Breast epithelium (tissue), 4 donors: ENCODE measurements at places on chromosomes 12 and 14.

GRCh38 chr12:107105410-107105703 lies 12.0 kb upstream of the CRY1 start:
- no peak for DNase-seq

DNA sequence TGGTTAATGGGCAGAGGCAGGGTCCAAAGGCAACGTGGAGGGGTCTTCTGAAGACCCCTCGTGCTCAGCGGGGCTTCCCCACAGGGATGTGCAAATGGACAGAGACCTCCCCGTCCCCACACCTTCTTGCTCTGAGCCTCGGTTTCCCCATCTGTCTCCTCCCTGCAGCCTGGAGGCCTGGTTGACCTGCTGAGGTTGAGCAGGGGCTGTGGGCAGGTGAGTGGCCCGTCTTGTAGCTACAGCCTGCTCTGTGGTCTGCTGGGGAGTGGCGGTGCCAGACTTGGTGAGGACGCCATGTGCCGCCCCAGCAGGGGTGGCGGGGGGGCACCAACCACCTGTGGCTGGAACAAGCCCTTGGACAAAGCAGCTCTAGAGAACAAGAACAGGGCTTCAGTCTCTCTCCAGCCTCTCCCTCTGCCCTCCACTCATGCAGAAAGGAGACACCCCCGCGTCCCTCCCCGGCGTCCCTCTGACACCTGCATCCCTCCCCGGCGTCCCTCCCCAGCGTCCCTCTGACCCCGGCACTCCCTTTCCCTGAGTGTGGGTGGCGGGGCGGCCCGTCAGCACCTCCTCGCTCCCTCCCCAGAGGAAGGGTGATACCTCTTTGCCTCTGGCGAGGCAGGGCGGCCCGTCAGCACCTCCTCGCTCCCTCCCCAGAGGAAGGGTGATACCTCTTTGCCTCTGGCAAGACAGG lies 83.7 kb downstream of the NOC4L start:
- no peak for DNase-seq

DNA sequence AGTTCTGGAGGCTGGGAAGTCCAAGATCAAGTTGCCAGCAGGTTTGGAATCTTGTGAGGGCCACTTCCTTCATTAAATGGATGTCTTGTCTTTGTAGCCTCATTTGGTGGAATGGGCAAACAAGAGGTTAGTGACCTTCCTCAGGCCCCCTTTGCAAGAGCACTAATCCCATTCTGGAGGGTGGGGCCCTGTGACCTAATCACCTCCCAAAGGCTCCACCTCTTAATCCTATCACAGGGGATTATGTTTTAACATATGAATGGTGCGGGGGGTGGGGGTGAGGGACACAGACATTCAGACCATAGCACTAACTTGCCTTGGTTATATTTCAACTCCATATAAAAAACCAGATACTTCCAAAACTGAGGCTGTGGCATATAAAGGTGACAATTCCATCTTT lies 59.9 kb upstream of the PPP4R3A start:
- no peak for DNase-seq

- no peak for DNase-seq
These were observed 278.5 kb downstream of the PRKD1 start for GRCh38 chr14:29649170-29649569.

DNA sequence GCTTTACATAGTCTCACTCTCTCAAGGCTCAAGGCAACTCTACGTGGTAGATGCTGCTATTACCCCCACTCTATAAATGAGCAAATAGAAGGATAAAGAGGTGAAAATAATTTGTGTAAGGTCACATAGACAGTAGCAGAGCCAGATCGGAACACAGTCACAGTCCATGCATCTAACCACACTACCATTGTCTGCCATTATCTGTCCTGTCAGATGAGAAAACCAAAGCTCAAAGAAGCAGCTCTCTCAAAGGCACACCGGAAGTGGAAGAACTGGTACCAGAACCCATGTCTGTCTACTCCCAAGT lies 134.4 kb upstream of the NUDT4 start:
- no peak for DNase-seq

DNA sequence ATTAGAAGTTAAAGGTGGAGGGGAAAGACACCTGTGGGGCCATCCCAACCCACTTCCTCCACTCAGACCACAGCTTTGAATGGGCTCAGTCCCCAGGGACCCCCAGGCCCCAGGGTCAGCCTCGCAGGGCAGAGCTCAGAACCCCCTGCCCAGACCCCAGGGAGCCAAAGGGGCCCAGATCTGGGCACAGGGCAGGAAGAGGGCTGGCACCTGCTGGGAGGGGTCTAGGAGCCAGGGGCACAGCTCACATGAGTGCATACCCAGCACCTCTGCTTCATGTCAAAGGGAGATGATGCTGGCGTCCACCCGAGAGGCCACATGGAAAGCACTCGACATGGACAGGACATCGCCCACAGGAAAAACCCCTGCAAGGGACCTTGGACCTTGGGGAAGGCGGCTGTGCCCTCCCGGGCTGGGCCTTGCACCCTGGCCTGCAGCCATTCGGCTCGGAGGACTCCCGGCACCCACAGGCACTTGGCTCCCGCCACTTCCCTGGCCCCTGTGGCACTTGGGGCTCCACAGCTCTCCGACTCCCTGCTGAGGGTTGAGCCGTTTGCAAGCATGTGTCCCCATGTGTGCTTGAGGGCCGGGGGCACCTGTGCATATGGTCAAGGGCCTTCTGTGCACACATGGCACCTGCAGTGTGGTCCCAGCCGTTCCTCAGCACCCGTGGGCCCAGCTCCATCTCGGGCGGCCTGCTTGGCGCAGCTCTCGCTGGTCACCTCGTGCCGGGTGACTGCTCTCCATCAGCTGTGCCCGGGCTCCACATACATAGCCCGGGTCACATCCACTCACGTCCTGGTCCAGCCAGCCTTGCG lies 7.8 kb upstream of the AMN start:
- no peak for DNase-seq

- DNase-seq = no peak
These were observed 85.3 kb downstream of the DPF3 start for GRCh38 chr14:72808564-72808963.

GRCh38 chr12:93572712-93573551 lies 457 bp downstream of the SOCS2 start:
- DNase-seq = no peak

- DNase-seq = no peak
These were observed 344.5 kb downstream of the TMTC2 start for GRCh38 chr12:83031196-83031595.

GRCh38 chr12:202081-202731 lies 11.8 kb downstream of the SLC6A12 start:
- peak; percentile 70 for DNase-seq

DNA sequence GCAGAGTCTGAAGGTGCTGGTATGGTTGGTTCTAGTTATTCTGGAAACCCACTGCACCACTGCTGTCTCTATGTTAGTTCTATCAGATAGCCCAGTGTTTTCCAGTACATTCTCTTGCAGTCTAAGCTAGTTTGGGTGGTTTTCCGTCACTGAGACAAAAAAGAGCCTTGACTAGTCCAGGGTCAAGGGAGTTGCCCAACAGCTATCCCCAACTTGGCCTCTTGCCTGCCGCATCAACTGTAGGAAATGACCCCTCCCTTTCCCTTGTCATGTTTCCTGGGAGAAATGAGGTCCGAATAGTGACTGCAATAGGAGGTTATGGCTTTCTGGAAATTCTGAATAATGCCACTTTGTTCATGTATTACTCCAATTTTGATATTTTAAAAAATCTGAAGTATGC lies 160.4 kb downstream of the EFCAB11 start:
- DNase-seq = no peak

DNA sequence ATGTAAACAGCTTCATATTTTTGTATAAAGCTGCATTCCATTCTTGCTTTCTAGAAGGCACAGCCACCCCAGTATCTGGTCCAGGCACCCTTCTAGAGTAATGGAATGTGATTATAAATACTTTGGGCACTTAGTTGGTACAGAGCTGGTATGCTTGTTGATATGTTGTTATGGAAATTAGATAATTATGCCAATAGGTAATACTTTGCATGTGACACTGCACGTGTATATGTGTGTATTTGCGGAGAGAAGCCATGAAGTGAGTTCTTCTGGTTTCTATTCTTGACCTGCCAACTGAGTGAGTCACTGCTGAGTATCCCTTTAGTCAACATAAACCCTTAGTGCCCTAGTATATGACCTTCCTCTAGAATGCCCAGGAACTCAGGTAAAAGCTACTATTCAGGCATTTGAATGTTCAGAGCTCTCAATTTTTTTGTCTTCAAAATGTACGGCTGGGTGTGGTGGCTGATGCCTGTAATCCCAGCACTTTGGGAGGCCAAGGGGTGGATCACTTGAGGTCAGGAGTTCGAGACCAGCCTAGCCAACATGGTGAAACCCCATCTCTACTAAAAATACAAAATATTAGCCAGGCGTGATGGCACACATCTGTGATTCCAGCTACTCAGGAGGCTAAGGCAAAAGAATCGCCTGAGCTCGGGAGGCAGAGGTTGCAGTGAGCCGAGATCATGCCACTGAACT lies 6.2 kb upstream of the TCP11L2 start:
- no peak for DNase-seq

GRCh38 chr14:96122496-96122895 lies 82.1 kb upstream of the BDKRB2 start:
- DNase-seq = no peak

GRCh38 chr12:132724506-132725241 lies 14.0 kb downstream of the PGAM5 start:
- DNase-seq = no peak

DNA sequence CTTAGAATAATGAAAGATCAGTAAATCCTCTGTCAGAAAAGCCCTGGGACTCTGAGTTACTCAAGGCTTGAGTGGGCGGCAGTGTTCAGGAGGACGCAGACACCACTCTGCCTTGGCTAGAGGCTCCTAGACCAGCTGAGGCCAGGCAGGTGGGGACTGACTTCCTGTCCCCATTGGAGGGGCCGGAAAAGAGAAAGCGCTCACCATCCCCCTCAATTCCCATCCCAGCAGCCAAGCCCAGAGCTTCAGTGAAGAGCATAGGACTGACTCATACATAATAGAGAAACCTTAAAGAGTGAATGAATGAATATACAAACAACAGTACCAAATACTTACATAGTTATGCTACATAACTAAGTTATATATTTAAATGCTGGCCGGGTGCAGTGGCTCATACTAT lies 62.0 kb downstream of the PLEKHG7 start:
- no peak for DNase-seq

GRCh38 chr12:132617822-132618682 lies 524 bp upstream of the P2RX2 start:
- no peak for DNase-seq

- DNase-seq = peak; percentile 76
These were observed 25.9 kb upstream of the CRIP2 start for GRCh38 chr14:105448706-105449111.

DNA sequence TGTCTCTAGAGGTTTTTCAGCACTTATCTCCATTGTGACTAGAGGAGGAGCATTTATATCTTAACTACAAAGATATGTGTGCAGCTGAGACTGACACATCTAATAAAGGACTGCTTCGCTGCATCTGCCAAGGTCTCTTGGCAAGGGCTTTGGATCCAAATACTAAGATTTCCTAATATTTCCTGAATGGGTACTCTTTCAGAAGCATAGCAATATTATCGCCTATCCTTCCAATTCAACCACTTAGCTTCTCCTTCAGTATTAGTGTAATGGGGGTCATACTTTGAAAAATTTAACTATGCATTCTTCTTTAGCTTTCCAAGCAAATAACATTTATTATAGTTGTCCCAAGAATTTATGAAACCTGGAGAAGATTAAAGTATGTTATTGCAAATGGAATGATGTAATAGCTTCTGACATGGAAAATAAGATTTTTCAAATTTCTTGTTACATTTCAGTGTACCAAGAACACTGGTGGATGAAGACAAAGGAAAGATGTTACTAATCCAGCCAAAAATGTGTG lies 243.0 kb upstream of the PDE3A start:
- no peak for DNase-seq

- no peak for DNase-seq
These were observed 83.0 kb downstream of the ACTN1 start for GRCh38 chr14:68896132-68896531.

DNA sequence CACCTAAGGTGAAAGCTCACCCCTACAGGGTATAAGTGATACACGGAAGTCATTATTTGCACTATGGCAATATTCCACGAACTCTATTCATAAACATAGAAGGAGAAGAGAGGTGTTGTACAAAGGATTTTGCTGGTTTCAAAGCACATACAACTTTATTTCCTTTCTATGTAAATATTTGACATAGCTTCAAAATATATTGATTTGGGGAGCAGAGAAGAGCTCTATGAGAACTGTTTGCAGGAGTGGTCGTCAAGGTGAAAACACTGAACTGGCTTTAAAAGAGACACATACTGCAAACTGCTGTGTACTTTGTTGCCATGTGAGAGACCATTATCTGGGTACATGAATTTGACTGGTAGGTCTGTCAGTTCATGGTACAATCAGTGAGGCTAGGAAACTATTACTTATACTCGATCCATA lies 16.7 kb downstream of the CNIH1 start:
- no peak for DNase-seq

DNA sequence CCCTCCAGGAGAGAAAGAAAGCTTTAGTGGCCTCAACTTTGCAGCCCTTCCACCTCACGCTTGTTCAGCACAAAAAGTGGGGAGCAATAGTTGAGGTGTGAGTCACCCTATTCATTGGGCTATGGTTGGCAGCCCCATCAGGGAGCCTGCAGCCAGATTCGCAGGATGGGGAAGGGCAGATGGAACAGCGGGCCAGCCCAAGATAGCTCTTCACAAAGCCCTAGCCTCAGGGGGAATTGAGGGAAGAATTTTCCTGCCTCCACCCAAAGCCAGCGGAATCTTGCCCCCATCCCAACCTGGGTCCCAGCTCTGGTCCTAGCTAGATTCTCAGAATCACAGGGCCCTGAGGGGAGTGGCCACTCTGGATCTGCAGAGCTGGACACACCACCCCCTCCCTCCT lies 3.6 kb upstream of the KRT5 start:
- DNase-seq = peak; percentile 64

DNA sequence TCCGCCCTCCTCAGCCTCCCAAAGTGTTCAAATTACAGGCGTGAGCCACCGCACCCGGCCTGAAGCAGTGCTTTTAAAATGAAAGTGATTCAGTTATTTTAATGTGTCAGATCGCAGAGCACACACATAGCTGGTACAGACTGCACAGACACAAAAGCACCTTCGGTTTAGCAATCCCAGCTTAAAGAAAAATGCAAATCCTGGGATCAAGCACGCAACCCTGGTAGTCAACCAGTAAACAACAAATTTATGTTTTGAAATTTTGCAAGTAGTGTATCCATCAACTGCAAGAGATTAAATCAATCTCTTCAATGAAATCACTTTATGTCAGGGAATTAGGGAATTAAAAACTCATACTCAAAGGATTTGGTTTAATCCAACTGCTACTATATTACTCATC lies 28.4 kb downstream of the SLC38A1 start:
- no peak for DNase-seq

GRCh38 chr12:102652645-102653313 lies 172.4 kb upstream of the IGF1 start:
- no peak for DNase-seq

- peak; percentile 22 for DNase-seq
These were observed 42.5 kb upstream of the C14orf180 start for GRCh38 chr14:104536942-104537612.

DNA sequence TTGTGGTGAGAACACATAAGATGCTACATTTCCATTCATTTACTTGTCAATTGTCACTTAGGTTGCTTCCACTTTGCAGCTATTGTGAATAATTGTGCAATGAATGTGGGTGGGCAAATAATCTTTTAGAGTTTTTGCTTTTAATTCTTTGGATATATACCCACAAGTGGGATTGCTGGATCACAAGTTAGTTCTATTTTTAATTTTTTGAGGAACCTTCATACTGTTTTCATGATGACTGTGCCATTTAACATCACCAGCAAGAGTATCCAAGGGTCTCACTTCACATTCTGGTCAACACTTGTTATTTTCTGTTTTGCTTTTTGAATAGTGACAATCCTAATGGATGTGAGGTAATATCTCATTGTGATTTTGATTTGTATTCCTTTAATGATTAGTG lies 10.5 kb downstream of the CLEC6A start:
- no peak for DNase-seq
